ENCODE measurements at places on chromosomes 2 and 18.

DNA sequence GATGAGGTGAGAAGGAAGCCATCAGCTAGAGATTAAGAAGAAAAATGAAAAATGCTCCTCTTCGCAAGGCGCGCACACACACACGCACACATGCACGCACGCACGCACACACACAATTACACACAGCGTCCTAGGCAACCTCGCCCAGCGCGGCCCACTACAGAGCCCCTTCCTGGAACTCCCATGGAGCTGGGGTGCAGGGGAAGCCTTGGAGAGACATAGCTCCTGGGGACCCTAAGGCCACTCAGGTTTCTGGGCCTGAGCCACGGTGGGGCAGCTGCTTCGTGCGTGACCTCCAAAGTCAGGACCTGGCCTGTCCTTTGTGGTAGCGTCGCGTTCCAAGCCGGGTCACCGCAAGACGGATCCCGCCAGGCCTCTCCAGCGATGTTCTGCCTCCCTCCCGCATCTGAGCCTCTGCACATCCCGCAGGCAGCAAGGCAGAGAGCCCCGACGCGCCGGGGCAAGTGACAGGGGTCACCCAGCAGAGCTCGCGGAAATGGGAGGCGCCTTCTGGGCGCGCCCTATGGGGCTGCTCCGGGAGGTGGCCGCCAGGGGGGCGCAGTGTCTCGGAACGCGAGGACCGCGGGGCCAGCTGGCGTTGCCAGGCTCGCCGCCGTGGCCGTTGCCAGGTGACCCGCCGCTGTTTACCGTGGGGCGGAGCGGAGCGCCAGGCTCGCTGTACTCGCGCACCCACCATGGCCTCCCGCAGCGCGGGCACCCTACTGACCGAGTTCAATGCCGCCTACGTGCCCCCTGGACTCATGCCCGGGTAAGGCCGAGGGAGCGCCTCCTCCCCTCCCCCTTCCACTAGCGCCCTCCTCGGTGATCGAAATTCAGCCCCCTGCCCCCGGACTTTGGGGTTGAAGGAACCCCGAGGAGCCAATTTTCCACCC is 79.0 kb downstream of the CIB4 start:
- peak; percentile 81 for DNase-seq

DNA sequence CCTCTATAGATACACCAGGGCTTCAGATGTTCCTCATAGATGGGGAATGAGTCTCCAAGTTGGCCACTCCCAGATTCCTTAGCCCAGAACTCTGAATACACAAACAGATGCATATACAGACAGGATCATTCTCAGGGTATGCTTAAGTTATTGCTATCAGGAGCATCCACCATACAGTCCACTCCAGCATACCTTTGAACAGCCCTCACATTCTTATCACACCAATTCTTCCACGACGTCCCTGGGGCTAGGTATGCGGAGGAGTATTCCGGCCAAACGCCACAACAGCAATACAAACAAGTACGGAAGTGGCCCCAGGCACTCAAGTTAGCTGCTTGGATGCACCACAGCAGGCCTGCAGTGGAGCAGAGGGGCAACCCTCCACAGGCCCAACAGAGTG is 312.5 kb upstream of the CHAC2 start:
- DNase-seq: no peak

- DNase-seq: no peak
Observed at GRCh38 chr2:159160412-159160811, 126.1 kb downstream of the WDSUB1 start.

- no peak for DNase-seq
Observed at GRCh38 chr2:160816916-160817499, 323.4 kb upstream of the RBMS1 start.

- DNase-seq: no peak
Observed at GRCh38 chr2:38598200-38598990, 4.3 kb downstream of the HNRNPLL start.

DNA sequence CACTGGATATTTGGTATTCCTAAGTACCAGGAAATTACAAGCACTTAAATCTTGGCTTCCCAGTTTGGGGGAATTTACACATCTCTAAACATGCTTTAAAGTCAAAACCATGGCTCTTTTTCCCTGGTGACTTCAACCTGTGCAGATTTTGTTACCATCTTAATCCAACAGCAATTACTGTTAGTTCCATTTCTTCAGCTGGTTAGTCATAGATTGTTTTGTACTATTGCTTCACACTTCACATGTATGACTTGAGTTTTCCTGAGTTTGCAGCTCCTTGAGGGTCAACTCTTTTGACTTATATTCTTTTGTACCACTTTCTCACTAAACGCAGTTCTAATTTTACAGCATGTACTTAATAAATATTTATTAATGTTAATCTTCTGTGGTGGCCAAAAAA is 203.4 kb upstream of the RND3 start:
- DNase-seq: no peak

DNA sequence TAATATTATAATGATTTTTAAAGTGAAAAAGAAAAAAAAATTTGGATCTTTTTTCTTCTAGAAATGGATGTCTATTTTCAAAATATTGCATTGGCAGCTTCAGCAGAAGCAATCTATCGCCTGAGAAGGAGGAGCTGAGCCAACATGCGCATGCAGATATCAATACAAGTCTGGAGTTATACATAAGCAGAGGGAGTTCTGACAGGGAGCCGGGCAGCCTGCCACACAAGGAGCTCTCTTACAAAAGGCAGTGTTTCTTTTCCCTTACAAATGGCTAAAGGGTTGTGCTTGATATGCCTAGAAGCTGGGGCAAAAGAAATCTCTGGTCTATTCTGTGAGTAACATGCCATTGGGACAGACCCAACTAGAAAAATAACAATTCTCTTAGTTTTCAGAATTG is 291.9 kb upstream of the TRIB2 start:
- no peak for DNase-seq

- no peak for DNase-seq
Observed at GRCh38 chr2:139990646-139991335, 1210.6 kb upstream of the NXPH2 start.

DNA sequence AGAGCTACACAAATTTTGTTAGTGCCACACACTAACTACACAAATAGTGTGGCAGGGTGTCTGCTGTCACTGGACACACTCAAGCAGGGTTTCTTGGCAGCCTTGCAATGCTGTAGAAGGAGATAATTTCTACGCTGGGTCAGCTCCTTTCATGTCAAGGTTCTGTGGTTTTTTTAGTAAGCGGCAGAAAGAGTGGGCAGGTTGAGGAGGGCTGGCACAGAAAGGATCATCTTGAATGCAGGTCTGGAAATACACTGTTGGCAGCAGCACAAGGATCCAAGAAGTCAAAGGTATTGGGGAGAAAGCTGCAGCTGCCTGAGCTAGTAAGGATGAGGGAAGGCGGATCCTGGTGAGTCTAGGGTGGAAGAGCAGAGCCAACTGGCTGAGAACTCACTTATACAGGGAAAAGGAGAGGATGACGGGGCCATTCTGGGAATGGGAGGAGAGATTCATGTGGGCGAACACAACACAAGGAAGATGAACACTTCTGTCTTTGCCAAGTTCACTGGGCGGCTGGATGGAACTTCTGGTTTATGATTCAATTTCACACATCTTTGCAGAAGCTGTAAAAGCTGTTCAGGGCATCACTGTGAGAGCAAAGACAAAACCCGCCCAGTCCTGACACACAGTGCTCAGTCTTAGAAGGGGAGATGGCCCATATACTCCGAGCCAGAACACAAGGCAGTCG is 16.9 kb upstream of the CYRIA start:
- DNase-seq: no peak

GRCh38 chr2:62705859-62706720 is 577 bp downstream of the EHBP1 start:
- DNase-seq: peak; percentile 71

GRCh38 chr2:66938471-66938967 is 458.6 kb upstream of the ETAA1 start:
- DNase-seq: no peak

DNA sequence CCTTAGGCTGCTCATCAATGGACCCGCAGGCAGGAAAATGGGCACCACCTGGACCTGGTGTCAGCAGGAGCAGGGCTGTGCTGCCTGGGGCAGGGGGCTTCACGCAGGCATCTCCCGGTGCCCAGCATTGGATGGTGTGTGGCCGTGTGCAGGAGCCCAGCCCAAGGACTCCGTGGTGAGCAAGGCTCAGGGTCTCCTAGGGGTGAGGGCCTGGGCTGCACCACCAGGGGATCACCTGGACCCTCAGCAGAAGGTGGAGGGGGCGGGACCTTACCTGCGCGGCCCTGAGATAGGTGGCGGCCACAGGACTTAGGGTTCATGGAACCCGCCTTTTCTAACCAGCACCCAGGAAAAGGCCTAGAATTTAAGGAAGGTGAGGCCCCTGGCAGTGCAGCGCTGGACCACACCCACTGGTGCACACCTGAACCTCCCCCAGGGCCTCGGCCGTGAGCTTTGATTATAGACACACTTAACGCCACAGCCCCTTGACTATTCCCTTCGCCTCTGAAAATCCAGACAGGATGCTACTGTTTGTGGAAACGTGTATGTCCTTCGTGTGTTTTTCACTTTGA is 89.0 kb downstream of the TMEM18 start:
- DNase-seq: no peak

DNA sequence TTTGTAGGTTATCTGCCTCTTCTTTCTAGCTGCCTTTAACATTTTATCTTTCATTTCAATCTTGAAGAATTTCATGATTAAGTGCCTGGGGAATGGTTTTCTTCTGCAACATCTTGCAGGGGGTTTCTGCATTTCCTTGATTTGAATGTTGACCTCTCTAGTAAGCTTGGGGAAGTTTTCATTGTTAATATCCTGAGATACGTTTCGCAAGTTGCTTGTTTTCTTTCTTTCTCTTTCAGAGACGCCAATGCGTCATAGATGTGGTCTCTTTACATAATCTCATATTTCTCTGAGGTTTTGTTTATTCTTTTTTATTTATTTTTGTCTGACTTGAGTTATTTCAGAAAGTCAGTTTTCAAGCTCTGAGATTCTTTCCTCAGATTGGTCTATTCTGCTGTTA is 225.7 kb downstream of the XIRP2 start:
- DNase-seq: no peak

DNA sequence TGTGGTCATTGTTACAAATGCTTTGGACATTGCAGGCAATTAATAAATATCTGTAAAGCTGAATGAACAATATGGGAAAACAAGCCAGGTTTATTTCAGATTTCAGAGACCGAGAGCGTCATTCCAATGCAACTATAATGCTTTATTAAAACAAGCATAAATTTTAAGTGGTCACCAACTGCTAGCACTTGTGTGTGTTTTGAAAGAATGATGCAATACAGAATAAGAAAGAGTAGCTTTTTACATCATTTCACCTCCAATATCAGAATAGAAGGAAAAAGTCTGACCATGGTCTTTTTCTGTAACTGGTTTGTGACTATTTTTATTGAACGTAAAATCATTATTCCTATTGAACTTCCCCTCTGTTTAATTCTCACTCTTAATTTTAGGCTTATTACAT is 7.6 kb downstream of the CTAGE1 start:
- no peak for DNase-seq

DNA sequence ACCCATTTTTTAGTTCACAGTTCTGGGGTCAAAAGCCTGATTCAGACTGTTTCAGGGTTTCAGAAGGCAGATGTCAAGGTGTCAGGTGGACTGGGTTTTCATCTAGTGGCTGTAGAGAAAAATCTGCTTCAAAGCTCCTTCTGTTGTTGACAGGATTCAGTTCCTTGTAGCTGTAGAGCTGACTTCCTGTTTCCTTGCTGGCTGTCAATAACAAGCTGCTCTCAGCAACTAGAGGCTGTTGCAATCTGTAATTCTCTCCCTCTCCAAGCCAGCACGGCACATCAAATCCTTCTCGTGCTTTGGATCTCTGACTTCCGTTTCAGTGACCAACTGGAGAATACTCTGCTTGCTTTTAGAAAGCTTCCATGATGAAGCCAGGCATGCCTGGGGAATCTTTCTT is 179.4 kb downstream of the DOK6 start:
- no peak for DNase-seq

- DNase-seq: no peak
Observed at GRCh38 chr18:71729611-71730010, 814.5 kb downstream of the CBLN2 start.

GRCh38 chr2:17104454-17104853 is 413.8 kb downstream of the RAD51AP2 start:
- no peak for DNase-seq

- DNase-seq: no peak
Observed at GRCh38 chr18:36158266-36158867, 28.7 kb downstream of the ELP2 start.

DNA sequence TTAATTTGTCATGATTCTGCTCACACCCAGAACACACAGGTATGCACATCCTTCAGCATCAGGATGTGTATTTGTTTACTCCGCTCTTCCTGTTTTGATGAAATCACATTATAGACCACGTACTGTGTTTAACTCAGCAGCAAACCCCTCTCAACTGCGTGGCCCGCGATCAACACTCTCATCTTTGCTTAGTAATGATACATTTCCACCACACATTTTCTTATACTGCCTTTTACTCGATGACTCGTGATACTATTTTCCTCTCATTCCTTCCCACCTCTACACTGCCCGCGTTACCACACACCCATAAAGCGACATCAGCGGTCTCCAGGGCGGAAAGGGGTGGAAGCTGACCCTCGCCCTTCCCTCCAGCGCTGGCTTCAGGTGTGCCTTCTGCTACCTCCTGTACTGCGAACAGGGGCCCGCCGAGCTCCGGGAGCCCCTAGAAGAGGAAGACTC is 1.3 kb downstream of the NETO1 start:
- peak; percentile 17 for DNase-seq

DNA sequence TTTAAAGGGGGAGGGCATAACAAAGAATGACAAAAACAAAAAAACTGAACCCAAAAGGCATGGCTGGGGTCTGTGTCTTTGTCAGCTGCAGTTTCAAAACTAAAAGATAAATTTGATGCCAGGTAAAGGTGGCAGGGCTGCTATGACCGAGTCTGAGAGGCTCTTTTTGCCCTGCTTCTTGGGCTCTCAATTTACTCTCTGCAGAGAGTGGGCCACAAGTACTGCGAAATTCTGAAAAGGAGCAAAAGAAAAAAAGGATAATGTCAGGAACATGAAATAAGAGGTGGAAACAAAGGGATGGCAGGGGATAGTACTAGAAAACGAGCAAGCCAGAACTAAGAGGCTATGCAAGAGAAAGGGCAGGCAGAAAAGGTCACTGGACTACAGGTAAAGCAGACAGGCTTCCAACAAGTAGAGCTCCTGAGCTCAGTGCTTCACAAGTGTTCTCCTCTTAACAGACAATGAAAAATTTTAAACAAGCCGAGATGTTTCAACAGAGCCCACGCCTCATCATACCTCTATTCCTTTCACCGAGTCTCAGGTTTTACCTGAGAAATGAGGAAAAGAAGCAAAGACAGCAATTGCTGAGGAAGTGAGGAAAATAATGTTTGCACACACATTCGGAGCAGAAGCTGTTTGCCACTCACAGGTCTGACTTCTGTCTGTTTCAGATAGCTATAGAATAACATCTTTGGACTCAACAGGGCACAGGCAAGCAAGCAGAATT is 7.3 kb downstream of the IRS1 start:
- no peak for DNase-seq
